ENCODE measurements at places on chromosomes 2 and 18. TPM values are rescaled to one million over a fixed set of nuclear protein-coding genes. Genes with fewer than 3 reads are reported as not detected.

Gene DSEL
- 0.47 TPM for total RNA-seq

Gene POTEI
- not detected for total RNA-seq

Gene ZNG1B
- total RNA-seq: 38.7 TPM

Gene ABCB11
- not detected for total RNA-seq

Gene CNRIP1
- not detected for total RNA-seq

Gene BBS5
- 3.2 TPM for total RNA-seq

Gene SLC11A1
- total RNA-seq: 1.7 TPM

Gene RAB27B
- 1.4 TPM for total RNA-seq

Gene GREB1L
- total RNA-seq: not detected

DNA sequence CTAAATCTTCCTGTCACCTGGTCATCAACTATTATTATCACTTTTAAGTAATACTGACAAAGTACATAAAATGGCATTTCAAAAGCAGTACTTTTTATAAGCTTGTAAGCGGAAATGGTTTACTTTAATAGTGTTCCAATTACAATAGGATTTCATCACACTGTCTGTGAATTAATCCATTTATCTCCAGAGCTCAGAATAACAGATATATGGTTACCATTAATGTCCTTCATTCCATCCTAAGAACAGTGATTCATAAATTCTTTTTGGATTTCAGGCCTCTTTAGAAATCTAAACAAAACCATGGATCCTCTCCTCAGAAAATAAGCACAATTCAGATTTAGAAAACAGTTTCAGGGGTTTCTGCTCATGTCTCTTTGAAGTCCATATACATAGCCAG, 68.4 kb downstream of the PID1 start:
- DNase-seq: no peak

- DNase-seq: no peak
Measured at GRCh38 chr2:85780316-85781012, 26.7 kb downstream of the ATOH8 start.

GRCh38 chr2:85791704-85792565, 38.1 kb downstream of the ATOH8 start:
- peak; percentile 10 for DNase-seq

- DNase-seq: no peak
Measured at GRCh38 chr2:28413899-28414295, 21.2 kb downstream of the FOSL2 start.

DNA sequence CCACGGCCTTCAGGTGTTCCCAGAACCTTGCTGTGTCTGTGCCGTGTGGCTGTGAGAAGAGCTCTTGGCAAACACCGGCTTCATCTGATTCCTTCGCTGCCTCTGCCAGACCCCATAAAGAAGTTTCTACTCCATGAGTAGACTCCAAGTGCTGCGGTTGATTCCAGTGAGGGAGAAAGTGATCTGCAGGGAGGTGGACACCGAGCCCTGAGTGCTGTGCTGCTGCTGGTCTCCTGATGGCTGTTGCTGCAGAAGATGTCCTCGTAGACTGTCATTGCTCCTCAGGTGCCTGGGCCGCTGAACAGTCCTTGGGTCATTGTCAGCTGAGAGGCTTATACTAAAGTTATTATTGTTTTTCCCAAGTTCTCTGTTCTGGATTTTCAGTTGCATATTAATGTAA, 19.6 kb downstream of the ASB1 start:
- no peak for DNase-seq

- DNase-seq: no peak
Measured at GRCh38 chr2:10688921-10689807, 611 bp downstream of the NOL10 start.

DNA sequence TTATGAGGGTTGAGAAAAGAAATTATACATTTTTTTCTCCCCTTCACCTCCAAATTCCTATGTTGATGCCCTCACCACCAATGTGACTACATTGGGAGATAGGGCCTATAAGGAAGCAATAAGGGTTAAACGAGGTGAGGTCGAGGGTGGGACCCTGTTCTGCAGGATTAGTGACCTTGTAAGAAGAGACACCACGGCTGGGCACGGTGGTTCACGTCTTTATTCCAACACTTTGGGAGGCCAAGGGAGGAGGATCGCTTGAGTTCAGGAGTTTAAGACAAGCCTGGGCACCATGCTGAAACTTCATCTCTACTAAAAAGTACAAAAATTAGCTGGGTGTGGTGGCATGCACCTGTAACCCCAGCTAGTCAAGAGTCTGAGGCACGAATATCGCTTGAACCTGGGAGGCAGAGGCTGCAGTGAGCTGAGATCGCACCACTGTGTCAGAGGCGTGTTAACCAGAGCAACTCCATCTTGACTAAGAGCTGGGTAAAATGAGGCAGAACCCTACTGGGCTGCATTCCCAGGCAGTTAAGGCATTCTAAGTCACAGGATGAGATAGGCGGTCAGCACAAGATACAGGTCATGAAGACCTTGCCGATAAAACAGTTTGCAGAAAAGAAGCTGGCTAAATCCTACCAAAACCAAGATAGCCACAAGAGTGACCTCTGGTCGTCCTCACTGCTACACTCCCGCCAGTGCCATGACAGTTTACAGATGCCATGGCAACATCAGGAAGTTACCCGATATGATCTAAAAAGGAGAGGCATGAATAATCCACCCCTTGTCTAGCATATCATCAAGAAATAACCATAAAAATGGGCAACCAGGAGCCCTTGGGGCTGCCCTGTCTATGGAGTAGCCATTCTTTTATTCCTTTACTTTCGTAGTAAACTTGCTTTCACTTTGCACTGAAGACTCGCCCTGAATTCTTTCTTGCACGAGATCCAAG, 77.0 kb downstream of the NCAPH start:
- DNase-seq: no peak

- DNase-seq: no peak
Measured at GRCh38 chr2:221437056-221437455, 135.0 kb downstream of the EPHA4 start.

GRCh38 chr2:226554701-226555100, 244.9 kb downstream of the IRS1 start:
- DNase-seq: no peak

DNA sequence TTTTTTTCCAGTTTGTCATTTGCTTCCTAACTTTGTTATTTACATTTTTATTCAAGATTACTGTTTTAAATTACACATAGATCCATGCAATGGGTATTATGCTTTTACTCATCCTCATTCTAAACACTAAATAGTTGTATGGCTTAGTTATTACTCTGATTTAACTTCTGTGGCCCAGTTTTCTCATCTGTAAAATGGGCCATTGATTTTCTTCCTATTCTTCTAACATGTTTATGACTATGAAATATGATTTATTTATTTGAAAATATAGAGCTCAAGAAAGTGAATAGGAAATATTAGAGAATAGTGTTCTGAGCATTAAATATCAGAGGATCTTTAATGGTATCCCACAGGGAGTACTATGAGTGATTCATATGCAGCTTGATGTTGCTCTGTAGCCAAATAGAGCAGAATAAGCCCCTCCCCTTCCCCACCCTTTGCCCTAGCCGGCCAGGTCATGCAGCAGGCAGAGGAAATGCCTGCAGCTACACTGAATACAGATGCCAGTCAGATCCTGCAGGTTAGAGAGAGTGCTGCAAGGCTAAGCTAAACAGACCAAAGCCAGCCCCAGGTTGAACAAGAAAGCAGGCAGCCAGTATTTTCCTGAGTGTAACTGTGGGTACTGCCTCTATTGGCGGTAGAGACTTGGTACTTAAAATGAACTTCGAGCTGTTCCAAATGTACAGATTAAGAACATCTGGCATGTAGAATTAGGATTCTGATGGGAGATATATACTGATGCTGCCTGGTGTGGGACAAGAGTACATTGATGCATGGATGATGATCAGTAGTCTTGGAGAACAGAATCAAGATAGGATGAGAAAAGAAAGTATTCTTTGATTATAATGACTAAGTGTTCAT, 11.7 kb upstream of the ACYP2 start:
- DNase-seq: no peak

DNA sequence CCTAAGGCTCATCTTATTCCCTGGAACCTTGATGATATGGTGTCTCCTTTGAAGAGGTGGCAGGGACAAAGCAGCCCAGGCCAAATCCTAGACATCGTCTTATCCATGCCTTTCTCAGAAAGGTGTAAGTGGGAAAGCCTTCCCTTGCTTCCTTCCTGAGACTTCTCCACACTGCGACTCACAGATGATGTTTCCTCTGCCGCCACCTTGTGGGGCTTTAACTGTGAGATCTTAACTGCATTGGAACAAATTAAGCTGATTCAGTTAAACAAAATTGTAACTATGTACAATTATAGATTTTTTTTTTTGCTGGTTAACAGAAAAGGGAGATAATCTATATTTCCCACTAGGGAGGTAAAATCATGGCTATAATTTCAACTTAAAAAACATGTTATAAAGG, 10.0 kb upstream of the GCA start:
- DNase-seq: no peak

- DNase-seq: no peak
Measured at GRCh38 chr18:46315161-46315560, 211.0 kb downstream of the HAUS1 start.

- DNase-seq: no peak
Measured at GRCh38 chr2:43569921-43570320, 25.9 kb downstream of the THADA start.

- no peak for DNase-seq
Measured at GRCh38 chr2:138187221-138187620, 222.9 kb downstream of the HNMT start.

DNA sequence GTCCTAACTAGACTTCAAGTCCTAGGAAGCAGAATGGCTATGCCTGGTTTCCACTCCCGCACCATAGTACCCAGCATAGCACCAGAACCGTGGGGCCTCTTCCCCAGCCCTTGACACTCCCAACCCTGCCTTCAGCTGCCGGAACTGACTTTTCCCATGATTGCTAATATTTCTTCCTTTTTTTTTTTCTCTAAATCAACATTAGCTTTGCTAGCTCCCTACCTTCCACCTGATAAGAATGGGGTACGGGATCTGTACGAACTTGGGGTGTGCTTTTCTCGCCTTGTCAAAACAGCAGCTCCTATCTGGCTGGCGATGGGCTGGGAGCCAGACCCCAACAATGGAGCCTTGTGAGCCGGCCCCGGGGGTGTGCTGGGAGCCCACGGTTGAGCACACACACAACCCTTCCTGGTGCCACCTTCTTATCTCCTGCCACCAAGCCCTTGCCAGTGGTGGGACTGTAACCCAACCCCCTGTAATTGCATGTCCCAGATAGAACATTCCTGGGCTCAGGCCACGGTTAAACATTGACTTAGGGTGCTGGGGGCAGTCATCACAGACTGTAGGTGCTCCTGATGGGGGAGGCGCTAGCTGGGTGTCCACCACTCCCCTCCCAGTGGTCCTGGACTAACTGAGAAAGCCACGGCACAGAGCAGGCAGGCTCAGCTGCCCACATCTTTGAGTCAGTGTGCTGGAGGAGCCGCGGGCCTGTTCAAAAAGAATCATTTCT, 213.0 kb upstream of the HAAO start:
- DNase-seq: peak; percentile 11

DNA sequence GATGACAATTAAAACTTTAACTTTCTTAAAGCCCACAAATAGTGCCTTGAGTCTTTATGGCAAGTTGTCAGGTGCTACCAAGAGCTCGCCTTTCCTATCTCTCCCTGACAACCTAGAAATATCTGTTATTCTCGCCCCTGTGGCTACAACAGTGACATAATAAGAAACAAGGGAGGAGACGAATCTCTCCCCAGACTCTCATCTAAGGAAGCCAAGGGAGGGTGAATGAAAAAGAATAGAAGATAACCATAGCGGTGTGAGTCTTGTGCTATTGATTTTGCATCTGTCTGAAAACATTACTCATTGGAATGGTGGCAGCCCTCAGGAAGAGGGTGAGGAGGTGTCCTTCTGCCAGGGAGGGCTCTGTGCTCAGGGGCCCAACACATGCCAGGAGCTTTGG, 114.3 kb downstream of the ALK start:
- DNase-seq: no peak

DNA sequence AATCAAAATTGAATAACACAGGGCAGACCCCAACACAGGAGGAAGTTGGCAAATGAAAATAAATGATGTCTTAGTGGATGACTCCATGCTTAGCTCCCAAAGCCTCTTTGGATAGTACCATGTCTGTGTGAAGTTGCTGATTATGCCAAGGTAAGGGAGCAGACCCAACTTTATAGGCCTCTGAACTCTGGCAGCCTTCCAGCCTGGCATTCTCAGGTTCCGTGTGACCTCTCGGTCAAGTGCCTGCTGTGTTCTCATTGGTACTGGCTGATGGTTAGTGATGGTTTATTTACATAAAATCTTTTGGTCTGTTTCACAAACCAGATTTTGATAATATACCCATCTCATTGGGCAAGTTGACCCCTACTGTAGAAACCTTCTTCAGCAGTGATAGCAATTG, 112.2 kb upstream of the TTC39C start:
- no peak for DNase-seq

DNA sequence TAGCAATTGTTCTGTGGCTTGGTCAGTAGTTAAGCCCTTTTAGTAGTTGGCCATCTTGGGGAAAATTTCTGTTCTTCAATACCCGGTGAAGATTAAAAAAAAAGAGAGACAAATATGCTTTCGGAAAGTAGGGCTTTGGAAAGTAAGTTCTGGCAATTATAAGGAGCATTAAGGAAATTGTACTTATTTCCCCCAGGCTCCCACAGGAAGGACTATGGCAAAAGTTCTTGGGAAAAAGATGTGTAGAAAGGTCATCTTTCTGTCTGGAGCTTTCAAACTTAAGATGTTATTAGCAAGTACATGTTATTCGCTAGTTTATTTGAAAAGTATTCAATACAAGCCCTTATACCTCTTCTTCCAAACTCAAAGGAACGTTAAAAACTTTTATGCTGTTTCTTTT, 144.5 kb downstream of the MTX2 start:
- DNase-seq: no peak

DNA sequence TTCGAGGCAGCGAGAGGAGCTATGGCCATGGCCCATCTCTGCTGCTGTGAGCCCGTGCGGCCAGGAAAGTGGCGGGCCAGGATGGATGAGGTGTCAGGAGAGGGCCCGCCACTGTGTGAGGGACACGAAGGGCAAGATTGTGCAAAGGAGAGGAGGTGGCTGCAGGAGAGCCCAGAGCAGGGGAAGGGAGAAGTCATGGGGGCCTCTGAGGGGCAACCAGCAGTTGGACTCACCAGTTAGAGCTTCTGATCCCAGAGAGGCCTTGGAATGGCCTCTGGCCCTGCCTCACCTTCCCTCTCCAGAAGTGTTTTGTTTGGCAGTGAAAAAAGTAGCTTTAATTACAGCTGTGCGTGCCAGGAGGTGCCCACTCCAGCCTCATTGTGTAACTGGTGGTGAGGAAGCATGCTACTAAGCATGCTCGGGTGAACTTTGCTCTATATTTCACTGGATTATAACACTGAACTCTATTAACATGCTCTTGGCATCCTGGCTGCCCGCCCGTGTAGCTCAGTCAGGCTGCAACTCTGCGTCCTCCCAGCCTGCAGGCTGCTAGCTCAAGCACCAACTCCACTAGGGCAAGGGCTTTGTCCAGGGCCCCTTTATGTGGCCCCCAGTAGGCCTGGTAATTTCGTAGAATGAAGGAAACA, 34.2 kb downstream of the IMPA2 start:
- DNase-seq: no peak

- no peak for DNase-seq
Measured at GRCh38 chr2:147600646-147601045, 244.2 kb upstream of the ACVR2A start.
